IMR-90 (cell line): ENCODE measurements at places on chromosomes 16 and 17.

- DNase-seq = no peak
Observed at GRCh38 chr16:76906552-76906951, 284.4 kb upstream of the MON1B start.

GRCh38 chr17:10069301-10069700, 129.1 kb downstream of the GAS7 start:
- DNase-seq = no peak

- no peak for DNase-seq
Observed at GRCh38 chr17:21376081-21376758, at the start of gene KCNJ12. KCNJ12 (plus strand) TSS chr17:21376357; CDS start chr17:21415343, 38,986 bp downstream.

DNA sequence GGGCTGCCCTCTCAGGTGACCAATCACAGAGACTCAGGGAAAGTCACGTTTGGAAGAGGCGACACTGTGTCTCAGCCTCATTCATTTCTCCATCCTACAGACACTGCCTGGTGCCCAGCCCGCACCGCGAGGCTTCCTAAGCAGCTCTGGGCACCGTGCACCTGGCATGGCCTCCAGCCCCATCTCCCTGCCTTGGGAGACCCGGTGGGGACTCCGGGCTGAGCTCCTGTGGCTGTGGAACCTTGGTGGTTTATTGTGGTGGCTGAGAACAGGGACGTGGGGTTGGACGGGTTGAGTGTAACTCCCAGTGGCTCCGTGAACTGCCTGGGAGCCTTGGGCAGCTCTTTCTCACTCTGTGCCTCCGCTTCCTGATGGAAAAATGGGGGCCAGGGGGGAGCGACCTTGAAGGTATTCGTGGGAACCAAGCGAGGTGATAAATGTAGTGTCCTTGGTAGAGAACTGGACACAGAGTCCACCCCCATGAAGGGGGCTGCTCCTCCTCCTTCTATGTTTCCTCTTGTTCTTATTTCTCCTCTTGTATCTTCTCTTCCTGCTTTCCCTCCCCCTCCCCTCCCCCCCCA, 215.4 kb downstream of the SEC14L1 start:
- no peak for DNase-seq

- DNase-seq = no peak
Observed at GRCh38 chr16:70695331-70696070, 9.6 kb upstream of the MTSS2 start.
